NCI-H510A treated with DMSO at 0.1 percent for 48 hours (cell line): ENCODE measurements at places on chromosomes 3 and 15.
A peak's percentile ranks its signal among the peaks of the same experiment; 100 is the strongest.

DNA sequence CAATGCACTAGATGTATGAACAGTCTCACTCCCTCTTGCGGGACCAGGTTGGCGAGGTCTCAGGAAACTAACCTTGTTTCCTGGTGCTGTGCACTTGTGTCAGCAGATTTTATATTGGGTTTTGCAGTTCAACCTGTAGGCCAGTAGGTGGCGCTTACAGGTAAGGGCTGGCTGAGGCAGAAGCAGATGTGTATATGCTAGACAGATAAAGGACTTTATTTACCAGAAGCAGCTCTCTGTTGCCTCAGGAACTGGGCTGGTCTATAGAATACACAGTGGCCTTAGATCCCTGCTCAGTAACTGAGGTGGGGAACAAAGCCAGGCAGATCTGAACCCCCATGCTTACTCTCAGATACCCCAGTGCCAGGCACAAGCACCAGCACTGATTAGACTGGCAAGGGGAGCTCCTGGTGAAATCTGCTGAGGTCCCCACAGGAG lies 296.8 kb downstream of the DOCK3 start:
- DNase-seq, result peak; percentile 75

GRCh38 chr3:9884555-9885165 lies 4.6 kb upstream of the CIDEC start:
- no peak for DNase-seq

- peak; percentile 32 for DNase-seq
Measured at GRCh38 chr3:119240101-119240590, 532 bp downstream of the B4GALT4 start.

DNA sequence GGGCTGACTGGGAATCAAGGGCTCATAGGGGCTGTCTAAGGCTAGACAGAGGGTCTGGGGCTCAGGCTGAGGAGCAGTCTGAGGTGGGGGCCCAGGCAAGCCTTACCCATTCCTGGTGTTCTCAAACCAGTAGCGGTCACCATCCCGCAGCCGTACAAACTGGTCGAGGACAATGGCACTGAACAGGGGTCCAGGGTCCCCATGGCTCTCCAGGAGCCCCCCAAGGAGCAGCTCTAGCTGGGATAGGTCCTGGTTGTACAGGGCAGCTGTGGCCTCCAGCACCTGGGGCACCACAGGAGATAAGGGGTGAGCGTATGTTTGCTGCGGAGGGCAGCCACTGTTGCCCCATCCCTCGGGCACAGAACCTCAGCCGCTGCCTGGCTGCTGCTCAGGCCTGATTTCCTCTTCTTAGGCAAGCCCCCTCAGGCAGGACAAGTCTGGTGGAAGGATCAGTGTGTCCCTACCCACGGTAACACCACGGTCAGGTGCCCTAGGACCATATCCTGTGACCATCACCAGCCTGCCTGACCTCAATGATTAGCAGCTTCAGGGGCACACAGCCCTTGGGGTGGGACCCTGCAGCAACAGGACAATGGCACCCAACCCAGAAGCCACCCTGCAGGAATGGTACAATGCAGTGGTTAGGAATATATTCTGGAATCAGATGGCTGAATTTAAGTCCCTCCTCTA lies 5.9 kb downstream of the DUOX2 start:
- DNase-seq, result no peak

DNA sequence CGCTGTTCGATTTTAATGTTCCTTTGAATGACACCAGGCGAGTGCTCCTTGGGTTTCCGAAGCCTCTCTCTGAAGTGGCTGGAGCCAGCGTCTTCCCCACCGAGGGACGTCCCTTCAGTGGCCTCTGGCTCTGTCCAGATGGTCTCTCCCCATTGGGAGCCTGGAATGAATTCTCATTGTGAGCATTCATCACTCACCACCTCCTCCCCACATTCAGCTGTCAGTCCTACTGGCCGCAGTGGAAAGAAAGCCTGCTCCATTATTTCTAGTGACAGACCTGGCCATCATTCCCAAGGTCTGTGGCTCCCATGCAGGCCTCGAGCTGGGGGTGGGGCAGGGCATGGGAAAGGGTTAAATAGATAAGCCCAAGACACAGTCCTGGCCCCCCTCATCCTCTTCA lies 35.2 kb downstream of the ZNF710 start:
- no peak for DNase-seq

DNA sequence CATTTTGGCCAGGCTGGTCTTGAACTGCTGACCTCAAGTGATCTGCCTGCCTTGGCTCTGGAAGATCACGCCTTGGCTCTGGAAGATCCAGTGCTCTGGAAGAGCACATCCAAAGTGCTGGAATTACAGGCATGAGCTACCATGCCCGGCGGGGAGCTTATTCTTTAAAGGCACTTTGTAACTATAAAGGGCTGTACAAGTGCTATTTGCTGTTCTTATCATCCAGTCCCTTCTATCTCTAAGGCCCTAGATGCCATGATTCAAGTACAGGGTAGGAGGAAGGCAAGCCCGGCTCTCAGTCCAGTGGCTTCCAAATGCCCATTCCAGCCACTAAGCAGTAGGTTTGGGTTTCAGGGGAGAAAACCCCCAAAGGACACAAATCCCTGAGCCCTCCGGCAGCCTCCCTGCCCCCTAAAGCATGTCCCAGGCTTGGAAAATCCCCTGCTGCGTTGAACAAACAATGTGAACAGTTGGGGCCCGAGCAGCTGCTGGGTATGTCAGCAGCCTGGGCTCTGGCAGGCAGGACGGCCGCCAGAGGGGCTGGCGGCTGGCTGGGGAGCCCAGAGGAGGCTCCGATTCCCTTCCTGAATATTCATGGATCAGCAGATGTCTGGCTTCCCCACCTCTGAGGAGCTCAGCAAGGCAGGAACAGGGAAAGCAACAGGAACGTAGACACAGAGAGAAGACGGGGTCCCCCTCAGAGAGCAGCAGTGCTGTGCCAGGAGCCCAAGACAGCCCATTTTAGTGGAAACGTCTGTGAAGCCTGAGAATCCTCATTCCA lies 7.7 kb downstream of the IGDCC4 start:
- peak; percentile 66 for DNase-seq

DNA sequence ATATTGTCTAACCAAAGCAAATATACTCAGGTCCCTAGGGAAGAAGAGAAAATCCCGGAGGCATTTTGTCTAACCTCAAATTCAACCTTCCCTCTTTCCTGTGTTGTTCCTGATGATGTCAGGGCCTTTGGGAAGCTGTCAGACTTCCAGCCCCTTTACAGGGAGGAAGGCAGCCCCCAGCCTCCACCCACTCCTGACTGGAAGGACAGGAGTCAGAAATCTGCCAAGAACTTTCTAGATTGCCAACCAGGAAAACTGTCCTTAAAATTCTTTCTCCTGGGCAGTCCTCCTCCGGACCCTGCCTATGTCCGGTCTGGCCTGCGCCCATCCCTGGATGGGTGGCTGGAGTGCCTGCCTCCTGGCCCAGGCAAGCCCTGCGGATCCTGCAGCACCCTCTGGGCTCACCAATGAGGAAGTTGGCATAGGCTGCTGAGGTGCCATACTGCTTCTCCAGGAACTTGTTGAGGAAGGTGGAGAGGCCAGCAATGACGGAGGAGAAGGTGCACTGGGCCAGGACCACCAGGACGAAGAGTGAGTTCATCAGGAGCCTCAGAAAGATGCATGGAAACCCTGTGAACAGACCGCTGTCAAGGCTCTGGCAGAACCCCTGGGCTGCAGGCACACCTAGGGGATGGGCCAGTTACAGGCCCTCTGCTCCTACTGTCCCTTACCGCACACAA lies 52.6 kb upstream of the RAB6B start:
- no peak for DNase-seq

GRCh38 chr3:29416514-29416913 lies 135.6 kb downstream of the RBMS3 start:
- DNase-seq, result no peak

GRCh38 chr3:12476238-12476897 lies 7.9 kb upstream of the TSEN2 start:
- DNase-seq, result no peak

DNA sequence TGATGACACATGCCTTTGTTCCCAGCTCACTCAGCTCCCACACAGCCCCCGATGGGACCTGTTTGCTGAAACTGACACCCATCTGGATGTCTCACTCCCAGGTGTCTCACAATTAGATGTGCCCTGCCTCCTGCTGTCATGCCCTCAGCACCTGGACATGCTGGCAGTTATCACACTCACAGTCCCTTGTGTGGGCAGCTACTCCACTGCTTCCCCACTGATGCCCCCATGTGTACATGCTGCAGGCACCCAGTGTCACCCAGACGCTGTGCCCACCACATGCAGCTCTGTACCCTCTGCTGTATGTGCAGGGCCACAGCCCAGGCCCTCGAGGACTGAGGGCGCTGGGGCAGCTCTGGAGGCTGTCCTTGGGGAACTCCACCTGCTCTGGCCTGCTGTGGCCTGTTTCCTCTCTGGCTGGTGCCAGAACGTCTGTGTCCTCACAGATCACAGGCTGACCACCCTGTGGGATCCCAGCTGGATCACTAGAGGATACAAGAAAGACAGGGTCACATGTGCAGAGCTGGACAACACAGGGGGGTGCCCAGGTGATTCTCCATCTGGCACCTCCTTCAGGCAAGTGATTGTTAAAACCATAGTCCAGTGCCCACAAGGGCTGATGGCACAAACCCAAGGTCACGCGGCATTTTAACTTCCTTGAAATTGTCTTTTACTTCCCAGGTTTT lies 14.0 kb downstream of the C3orf22 start:
- no peak for DNase-seq

GRCh38 chr3:28841441-28841840 lies 439.4 kb upstream of the RBMS3 start:
- DNase-seq, result no peak

DNA sequence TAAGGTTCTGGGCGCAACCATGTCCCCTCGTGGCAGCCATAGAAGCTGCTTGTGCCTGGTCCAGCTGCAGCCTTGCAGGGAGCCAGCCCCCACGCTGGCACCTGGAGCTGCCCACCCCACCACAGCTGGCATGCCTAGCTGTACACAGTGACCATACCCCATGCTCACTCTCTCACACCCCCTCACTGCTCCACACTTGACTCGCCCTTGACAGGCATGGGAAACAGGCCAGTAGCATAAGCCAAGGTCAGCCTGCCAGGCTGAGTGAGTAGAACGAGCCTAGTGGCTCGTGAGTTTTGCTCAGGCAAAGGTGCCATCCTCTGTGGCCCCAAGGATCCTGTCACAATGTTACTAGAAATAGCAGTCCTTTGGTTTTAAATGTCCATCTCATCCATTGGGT lies 52.7 kb upstream of the CADM2 start:
- DNase-seq, result no peak

- no peak for DNase-seq
Measured at GRCh38 chr3:14913926-14914778, 33.2 kb upstream of the NR2C2 start.

DNA sequence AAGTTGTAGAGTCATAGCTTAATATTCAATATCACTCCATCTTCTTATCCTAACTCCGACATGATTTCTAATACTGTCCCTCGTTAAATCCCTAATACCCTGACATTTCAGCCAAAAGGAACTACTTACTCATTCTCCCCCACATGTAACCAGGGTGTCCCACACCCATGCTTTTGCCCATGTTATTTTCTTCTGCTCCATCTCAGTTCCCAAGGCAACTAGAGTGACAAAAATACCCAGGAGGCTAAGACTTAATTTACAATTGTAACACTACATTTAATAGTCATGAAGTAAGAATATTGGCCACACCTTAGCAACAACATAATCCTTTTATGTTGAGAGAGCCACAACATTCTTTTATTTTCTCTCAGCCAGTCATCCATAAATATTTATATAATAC lies 248.5 kb upstream of the TGFBR2 start:
- no peak for DNase-seq

DNA sequence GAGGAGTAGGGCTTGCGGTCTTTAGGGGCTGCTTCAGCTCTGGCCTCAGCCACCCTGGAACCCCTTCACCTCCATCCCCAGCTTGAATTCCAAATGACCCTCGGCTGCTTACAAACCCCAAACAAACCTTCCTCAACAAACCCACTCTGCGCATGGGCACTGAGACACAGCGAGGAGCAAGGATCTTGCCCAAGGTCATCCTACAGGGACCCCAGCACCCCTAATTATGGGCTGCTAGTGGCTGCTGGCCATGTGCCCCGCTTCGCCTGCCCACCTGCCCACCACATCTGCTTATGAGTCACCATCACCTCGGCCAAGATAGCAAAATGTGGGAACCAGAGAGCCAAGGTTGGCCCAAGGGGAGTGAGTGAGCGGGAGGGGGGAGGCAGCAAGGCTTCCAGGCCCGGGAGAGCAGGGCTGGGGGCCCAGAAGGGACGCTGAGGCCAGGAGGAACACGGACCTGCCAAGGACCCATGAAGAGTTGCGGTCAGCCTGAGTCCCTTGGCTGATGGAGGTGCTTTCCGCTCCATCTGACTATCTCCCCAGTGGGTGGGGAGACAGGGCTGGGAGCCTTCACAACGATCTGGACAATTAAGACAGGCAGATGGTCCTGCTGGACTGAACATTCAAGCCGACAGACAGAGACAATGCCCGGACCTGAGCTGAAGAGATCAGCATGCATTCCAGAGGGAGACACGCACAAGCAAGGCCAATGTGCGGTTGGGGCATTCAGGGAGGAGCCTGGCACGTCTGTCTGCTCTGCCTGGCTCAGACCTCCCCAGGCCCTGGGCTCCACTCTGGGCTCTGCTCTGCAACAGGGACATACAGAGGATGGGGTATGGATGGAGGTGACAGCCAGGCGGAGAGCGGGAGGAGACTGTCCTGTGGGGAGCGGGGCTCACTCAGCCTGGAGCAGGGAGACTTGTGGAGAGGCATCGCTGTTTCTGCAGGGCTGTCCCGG lies 10.8 kb upstream of the GRIP2 start:
- DNase-seq, result no peak
